ENCODE measurements at places on chromosomes 2 and 18.

DNA sequence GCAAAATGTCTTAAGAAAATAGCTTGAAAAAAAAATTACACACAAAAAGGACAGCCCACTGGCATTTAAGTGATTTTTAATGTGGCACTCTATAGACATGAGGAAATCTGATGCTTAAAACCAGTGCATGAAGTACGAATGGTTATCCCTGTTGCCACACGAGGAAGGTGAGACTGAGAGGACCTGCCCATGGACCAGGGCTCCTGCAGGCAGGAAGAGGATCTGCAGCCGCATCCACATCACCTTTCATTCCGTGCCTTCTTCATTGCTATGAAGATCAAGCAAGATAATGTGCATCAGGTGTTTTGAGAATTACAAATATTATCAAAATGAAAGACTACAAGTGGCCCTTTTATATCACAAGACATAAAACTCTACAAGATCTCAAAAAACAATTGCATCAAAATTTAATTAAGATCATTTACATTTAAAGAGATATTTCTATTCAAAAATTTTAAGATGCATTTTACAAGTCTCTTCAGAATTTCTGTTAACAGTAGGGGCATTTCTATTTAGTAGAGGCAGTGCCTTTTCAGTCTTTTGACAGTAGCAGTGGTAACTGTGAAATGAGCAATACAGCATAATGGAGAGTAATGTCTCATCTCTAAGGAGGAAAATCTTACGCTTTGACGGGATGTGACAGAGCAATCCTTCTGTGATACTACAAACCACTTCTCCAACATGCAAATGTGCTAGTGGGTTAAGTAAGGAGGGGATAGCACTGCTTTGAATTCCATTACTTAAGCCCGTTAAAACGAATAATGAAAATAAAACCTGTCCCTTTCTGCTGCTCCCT, 83.4 kb downstream of the SLC5A7 start:
- no peak for DNase-seq

DNA sequence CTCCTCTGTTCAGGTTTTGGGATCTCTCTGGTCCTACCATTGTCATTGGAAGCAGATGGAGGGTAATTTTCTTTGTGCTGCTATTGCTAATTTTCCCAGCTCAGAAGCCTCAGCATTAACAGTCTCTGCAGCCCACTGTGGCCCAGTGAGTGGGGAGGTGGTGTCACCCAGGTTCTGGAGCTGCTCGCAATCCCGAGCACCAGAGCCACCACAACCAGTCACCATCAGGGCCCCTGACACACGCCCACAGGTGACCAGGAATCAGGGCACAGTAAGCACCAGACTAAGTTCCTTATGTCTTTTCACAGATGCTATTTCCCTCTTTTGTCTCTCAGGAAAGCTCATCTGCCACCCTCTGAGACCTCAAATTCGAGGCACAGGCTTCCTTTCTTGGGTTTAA, 87.9 kb downstream of the SEPTIN10 start:
- DNase-seq: no peak

- no peak for DNase-seq
These were observed 630.9 kb upstream of the FAM98A start for GRCh38 chr2:34229998-34230397.

GRCh38 chr2:119864318-119864717, 104.6 kb downstream of the PTPN4 start:
- DNase-seq: no peak

DNA sequence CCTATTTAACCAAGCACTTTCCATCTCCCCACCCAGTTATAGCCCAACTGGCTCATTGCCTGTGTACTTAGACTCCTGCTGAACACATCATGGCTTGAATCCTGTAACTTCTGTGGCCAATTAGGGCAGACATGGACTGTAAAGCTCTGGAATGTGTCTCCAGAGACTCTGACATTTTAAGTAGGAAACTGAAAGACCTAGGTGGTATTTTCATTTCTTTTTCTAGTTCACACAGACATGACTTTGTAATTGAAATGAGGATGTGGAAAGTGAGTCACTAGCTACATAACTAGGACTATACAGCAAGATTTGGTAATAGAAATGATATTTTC, 12.2 kb downstream of the DOK1 start:
- DNase-seq: no peak

DNA sequence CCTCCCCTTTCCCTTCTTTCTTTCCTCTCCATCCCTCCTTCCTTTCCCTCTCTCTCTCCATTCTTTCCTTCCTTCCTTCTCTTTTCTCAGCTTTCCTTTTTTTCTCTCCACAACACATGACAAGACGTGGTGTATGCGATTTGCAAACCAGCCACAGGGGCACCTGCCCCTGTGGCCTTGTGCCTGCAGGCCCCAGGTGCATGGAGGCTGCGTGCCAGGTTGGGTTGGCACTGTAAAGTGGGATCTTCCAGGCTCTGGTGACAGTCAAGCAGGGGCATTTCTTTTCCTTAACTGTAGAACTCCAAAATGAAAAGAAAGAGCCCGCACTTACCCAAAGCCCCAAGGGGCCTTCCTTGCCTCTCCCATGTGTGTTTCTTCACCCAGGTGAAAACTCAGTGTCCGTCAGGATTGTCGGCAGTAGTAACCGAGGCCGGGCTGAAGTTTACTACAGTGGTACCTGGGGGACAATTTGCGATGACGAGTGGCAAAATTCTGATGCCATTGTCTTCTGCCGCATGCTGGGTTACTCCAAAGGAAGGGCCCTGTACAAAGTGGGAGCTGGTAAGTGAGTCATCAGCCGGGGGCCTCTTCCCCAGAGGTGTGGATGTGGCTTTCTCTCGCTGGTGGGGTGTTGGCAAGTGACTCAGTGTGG, 50.9 kb downstream of the MARCO start:
- no peak for DNase-seq

GRCh38 chr18:21064347-21064746, 47.3 kb downstream of the ROCK1 start:
- DNase-seq: no peak

DNA sequence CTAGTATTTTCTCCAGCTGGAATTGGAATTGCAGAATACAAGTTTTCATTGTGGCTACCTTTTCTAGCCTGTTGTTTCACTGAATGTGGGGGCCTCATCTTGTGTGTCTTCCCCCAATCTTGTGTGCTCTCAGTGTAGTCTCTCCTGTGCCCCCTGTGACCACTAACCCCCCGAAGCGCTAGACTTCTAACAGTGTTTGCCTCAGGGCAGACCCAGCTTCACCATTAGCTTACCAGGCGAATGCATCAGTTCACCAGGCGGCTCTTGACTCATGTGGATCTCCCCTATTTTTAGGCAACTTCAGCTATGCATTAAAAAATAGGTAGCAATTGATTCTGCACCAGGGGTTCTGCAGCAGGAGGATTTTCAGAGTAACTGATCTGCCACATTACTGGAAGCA, 376.2 kb upstream of the MEIS1 start:
- no peak for DNase-seq

- no peak for DNase-seq
These were observed 193.2 kb downstream of the CDH19 start for GRCh38 chr18:66410692-66411091.

DNA sequence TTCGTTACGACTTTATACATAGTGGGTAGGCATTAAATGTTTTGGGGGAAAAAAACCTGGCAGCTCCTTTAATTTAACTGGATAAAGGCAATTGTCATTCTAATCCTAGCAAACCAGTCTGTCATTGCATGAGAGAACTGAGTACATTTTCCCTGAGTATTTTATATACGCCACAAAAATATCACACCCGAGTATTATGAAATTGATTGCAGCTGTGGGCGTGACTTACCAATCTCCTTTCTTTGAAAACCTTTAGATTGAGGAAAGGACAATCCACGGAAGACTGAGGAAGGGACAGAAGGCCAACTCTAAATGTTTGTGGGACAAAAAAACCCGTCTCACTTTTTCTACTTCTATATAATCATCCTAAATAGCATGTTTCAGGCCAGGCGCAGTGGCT, 9.0 kb downstream of the TM4SF20 start:
- DNase-seq: no peak

DNA sequence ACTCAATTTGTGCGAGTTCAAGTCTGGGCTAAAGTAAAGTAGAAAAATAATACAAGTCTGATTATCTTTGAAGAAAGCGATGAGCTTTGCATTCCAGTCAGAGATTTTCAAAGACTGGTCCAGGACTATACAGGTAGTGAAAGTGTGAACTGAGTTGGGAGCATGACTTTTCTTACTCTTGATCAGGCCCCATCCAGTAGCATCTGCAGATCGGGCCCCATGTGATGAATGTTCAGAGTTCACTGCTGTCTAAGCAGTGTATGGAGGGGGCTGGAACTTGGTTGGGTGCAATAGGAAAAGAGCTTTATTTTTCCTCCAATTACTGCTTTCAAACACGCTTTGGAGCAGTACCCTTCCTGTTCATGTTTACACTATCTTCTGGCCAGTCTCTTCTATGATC, 747.4 kb upstream of the ID2 start:
- no peak for DNase-seq

- DNase-seq: no peak
These were observed 555 bp downstream of the ALPI start for GRCh38 chr2:232456296-232457120.

- DNase-seq: no peak
These were observed 24.4 kb downstream of the SAP130 start for GRCh38 chr2:128003463-128003862.

DNA sequence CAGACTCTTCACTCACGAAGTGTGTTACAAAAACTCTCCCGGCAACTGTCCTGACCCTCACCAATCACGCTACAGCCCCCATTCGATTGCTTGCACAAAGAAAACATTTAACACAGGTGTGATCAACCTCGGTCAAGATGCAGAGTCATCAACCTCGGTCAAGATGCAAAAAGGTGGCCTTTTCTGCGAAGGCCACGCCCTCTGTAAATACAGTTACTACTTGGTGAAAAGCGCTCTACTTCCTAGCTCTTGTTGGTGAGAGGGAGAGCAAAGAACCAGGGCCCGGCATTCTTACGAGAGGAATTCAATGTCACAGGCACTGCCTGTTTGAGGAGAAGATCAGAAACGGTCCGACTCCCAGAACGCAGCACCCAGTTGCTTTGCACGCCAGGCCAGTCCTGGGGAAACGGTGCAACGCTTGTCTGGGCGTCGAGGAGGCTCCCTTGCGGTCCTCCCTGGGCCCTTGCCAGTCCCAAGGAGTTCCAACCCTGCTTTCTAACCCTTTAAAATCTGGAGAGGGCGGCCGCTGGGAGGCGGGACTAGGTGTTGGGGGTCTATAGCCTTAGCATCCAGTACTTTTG, 1.9 kb downstream of the PIEZO2 start:
- DNase-seq: no peak

DNA sequence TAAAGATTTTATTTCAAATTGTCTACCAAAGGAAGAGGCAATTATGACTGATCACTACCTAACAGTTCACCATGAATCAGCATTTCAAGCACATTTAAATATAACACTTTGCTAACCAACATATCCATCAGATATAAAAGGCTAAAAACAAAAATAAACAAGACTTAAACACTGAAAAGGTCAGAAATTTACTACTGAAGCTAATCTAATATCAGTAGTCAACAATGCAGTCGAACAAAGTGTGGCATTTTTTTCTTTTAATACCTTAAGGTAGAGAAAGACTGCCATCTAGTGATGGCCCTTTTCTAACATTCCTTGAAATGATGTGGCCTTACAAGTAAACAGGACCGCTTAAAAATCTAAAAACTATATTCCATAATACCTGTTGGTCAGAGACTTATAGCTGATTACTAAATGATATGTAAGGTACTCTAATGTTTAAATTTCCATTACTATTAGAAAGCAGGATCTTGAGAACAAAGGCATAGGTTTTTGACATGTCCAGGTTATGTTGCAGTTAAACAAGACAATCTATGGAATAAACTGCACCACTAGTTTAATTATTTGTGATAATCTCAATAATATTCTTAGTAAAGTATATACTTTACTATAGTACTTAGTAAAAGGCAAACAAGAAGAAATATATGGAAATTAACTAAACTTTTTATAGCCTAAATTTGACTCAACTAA, 80.0 kb downstream of the EXOC6B start:
- DNase-seq: peak; percentile 38

DNA sequence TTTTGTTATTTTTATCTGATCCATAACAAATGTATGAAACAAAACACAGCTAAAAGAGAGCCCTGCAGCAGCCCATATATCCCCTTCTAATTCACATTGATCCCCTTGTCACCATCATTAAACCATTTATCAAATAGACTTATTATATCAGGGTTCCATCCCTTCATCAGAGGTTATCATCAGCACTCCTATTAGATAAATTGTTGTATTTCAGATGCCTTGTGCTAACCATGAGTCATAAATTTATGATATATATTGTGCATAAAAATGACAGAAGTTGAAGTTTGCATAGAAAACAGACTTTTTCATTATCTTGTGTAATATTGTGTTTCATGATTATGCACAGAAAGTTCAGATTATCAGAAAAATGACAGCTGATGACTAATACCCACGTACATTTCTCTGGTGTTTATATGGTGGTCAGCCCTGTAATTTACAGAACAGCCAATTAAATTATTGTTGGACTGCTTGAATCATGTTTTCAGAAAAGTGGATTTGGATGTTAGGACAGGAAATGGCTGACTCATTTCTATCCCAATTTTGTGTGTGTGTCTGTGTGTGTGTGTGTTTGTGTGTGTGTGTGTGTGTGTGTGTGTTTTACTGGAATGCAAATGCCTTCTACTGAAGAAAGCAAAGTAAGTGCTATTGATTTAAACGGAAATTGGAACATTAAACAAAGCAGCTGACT, 80.9 kb downstream of the PPP1R1C start:
- DNase-seq: no peak

GRCh38 chr2:230590333-230590732, 122.3 kb upstream of the CAB39 start:
- no peak for DNase-seq

- DNase-seq: no peak
These were observed 1.3 kb downstream of the ATL2 start for GRCh38 chr2:38375696-38376345.

DNA sequence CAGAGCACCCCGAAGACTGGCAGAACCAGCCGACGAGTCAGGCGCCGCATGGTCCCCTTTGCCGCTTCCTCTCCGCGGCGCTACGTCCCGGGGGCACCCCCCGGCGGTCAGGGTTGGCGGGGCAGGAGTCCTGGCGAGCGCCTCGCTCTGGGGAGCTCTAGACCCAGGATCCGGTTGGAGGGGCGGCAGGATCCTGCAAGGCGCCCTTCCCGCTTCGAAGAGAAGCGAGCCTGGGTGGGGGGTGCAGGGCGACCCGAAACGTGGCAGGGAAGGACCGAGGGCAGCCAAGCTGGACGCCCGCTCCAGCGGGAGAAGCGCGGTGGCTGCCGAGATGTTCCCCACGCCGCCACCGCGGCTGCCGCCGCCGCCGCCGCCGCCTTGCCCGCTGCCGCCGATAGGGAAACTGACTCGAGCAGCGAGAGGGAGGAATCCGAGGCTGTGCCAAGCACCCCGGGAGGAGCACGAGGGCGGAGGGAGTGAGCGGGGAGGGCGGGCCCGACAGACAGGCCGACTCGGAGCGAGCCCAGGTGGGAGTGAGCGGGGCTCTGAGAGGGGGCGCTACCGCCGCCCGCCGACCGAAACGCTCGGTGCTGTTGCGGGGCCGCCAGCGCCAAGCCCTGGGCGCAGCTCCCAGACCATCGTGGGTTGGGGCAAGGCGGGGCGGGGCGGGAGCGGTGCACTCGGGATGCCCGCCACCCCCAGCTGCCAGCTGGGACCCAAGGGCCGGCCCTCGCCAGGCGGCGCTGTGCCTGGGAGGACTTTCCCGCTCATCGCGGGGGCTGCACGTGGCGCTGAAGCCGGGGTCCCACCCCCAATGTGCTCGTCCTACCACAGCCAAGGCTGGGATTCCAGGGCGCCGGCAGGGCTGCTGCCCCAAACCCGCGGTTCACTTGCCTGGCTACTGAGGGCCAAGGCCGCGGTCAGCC, at the start of gene GALNT14:
GALNT14 (minus strand) TSS at position 404 of the 926 bp plus-strand sequence; CDS start at position 50, 354 bp downstream.
- no peak for DNase-seq

GRCh38 chr2:8582191-8582590, 99.7 kb upstream of the ID2 start:
- DNase-seq: no peak

GRCh38 chr2:129760669-129761068, 218.8 kb upstream of the RAB6C start:
- DNase-seq: no peak
